ENCODE measurements at places on chromosomes 2 and 18.

GRCh38 chr2:213018340-213018901 lies 133.0 kb downstream of the IKZF2 start:
- no peak for DNase-seq

- DNase-seq = no peak
Observed at GRCh38 chr18:59870623-59871130, 29.1 kb upstream of the PMAIP1 start.

GRCh38 chr2:240604291-240604938 lies 17.9 kb downstream of the CAPN10 start:
- no peak for DNase-seq

GRCh38 chr2:54062401-54062800 lies 53.0 kb upstream of the ACYP2 start:
- no peak for DNase-seq

All from Panc1 (cell line).